COR-L47 (cell line): ENCODE measurements at places on chromosomes 6 and 20.

- DNase-seq, result no peak
Measured at GRCh38 chr6:42690151-42690702, 32.2 kb downstream of the PRPH2 start.

GRCh38 chr6:105783333-105783935 lies 302.7 kb upstream of the PRDM1 start:
- no peak for DNase-seq

- DNase-seq, result no peak
Measured at GRCh38 chr6:31083742-31084354, 28.5 kb downstream of the C6orf15 start.

GRCh38 chr6:81491454-81492101 lies 260.9 kb downstream of the TENT5A start:
- no peak for DNase-seq

GRCh38 chr6:70838907-70839285 lies 118.0 kb downstream of the B3GAT2 start:
- DNase-seq, result no peak

DNA sequence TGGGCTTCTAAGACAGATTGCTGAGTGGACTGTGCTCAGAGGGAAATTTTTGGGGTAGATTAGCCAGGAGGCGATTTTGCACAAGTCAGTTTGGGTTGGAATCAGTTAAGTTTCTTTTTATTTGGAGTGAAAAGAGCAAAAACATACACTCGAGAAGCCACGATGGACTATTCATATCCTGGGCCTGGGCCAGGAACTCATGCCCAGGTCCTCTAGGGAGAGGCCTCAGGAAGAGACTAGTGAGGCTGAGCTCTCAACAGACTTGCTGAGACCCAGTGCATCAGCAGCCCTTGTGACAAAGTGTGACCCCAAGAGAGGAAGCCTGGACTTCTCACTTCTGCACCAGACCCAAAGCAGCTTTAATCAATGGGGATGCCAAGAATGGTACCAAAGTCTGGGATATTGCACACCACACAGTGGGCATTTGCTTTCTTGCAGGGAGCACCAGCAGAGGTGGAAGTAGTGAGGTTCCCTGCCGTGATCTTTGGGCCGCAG lies 61.6 kb upstream of the MAFB start:
- no peak for DNase-seq

DNA sequence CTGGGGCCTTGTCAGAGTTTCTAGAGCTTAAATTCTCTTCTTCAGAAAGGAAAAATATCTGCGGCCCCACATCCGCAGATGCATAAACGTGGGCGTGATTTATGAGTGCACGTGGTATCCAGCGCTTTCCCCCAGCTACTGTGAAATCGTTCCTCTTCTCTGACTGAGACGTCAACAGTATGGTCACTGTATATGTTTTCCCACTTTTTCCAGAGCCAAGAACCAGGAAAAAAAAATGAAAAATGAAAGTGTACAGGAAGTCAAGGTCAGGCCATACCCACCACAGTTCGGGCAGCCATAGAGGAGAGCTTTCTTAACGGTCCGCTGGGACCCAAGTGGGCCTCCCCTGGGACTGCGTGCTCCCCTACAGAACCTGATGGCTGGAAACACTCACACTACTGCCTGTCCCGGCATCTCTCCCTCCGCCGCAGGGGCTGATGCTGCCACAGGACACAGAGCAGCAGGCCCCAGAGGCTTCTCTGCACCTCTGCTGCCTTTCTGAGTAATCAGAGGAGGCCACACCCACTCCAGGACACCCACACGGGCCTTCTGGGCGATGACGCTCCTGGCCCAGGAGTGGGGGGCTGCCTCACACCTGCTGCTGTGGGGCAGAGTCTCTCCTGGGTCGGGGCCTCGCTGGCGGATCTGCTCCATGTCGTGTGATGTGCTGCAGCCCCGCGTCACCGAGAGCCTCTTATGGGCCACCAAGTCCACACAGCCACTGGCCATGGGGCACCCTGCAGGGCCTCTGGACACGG lies 16.4 kb upstream of the STX16 start:
- no peak for DNase-seq

DNA sequence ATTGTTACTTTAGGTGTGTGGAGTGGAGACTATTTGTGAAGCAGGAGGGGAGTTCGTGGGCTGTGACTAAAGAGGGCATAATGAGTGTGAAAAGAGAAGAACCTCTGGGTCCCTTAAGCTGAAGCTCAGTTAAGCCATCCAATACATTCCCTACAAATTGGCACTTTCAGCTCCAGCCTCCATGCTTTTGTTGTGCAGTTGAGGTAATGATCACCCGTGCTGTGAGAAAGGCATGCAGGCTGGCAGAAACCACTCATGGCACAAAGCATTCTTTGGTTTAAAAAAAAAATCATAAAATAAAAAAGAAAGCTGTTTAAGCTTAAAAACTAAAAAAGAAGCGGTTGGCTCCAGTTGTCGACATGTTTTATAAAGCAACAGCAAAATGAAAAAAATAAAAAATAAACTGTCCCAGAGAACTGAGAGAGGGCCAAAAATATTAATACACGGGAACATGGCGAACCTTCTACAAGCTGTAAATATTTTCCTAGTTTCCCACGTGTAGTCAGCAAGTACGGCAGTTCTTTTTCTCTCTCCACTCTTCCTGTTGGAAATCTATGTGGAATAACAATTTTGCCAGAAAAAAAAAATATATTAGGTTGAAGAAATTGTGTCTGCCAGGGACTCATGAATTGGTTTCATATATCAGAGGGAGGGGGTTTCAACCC lies 82.2 kb downstream of the ANKRD60 start:
- DNase-seq, result no peak

- DNase-seq, result peak; percentile 39
Measured at GRCh38 chr6:82073484-82073883, 174.1 kb downstream of the IBTK start.

GRCh38 chr6:119243657-119244056 lies 105.9 kb downstream of the MAN1A1 start:
- no peak for DNase-seq

GRCh38 chr6:160030103-160030502 lies 61.2 kb downstream of the IGF2R start:
- DNase-seq, result no peak

GRCh38 chr6:11724286-11724685 lies 54.3 kb downstream of the ADTRP start:
- no peak for DNase-seq

DNA sequence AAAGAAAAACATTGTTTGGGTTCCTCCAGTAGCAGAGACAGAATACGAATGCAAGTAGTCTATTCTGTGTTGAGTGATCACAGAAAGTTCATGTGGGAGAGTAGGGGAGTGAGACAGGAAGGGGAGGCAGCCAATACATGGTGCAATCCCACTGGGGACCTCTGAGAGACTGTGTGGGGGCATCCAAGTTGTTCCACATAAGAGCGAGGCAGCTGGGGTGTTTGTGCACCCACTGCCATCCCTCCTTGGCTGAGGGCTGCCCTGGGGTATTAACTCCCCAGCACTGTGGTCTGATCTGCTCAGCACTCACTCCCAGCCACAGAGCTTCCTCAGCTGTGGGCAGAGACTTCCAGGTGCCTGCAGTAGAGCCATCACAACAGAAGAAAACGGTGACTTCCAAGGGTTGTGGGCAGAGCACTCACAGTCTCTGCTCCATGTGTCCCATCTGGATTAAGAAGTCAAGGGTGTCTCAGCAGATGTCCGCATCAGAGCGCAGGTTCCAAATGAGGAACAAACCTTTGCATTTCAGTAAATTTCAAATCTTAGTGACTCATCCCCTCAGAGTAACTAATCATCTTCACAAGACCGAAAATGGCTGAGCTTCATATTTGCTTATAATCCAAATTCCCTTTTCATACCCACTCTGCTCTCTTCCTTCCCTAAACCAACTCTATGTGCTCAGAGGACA lies 101.9 kb upstream of the NAA20 start:
- no peak for DNase-seq

GRCh38 chr20:54382419-54382818 lies 93.0 kb upstream of the DOK5 start:
- no peak for DNase-seq

DNA sequence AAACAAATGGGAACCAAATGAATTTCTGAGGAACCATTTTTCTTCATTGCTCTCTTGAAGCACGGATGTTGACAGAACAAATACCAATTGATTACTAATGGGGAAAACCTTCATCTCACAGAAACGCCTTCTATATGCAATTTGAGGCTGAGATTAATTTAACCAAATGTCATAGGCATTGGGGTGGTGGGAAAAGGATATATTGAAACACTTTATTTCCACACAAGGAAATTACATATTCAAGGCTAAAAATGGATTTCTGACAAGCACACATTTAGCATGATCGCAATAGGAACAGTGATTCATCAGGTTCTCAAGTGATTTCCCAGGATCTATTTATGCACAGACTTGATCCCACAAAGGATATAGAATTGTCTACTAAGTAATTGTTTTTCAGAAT lies 88.9 kb downstream of the COL12A1 start:
- no peak for DNase-seq

DNA sequence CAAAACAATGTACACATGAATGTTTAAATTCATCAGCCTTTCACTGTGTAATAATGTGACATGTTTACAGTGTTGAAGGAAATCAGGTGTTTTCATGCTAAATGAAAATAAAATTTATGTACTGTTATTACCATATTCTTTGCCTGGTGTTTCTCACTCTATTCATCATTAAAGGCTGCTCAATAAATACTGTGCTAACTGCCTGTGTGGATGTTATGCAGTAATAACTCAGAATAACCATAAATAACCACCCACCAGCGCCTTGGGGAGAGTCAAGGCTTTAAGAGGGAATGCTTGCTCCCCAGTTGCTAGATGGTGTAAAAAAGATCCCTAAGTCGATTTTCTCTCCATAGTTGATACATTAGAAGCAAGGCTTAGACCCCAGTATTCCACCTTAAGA lies 299.9 kb downstream of the EYA4 start:
- DNase-seq, result no peak

GRCh38 chr6:141309295-141309694 lies 823.4 kb upstream of the GJE1 start:
- no peak for DNase-seq

DNA sequence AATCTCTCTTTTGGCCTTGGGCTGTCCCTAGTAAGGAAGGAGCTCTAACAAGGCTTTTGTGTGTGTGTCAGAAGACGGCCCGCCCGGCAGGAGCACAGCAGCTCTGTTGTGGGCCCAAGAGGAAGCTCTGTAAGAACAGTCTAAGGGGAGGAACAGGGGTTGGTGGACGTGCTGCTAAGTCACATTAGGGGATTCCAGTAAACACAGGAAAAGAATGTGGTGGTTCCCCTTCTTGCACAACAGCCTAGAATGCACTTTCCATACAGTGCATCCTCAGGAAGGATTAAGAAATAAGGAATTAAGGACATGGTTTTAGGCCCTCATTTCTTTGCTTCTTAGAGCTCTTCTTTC lies 114.5 kb downstream of the RNF144B start:
- DNase-seq, result no peak

DNA sequence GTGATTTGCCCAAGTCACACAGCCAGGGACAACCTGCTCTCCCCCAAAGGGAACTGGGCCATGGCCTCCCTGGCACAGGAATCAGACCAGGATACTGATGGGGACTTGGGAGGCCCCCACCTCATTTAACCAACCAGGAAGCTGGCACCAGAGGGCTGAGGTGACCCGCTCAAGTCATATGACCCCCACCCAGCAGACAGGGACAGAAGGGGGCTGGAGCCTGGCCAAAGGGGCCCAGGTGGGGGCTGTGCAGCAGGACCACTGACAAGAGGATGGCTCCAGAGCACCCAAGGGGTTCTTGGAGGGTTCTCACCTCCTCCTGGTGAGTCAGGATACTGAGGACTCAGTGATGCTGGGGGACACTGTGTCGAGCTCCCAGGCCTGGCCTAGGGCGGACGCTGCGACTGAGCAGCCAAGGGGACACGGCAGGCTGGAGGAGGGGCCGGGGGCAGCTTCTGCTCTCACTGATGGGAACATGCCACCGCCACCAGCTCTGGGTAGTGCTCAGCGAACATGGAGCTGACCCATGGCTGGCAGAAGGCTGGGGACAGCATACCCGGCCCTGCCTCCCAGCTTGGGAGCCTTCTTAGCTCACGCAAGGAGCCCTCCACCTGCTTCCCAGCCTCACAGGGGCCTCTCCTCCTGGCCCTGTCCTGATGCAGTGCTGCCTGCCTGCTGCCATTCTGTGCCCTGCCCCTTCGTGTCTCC lies 1.2 kb downstream of the CST7 start:
- DNase-seq, result no peak

DNA sequence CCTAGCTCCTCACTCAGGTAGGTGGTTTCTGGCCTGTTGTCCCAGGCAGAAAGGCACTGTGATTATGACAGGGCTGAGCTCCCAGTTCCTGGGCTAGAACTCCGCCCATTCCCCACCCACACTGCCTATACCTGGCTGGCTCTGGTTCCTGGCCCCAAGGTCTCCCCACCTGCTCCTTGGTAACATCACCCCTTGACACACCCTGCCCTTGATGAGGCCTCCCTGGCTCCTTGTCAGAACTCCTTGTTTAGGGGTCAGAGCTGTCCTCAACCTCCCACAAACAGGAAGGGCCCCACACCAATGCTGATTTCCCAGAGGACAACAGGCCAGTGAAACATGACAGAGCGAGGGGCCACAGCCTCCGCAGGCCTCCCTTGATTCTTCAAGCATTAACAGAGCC lies 15.5 kb upstream of the MYMX start:
- no peak for DNase-seq

DNA sequence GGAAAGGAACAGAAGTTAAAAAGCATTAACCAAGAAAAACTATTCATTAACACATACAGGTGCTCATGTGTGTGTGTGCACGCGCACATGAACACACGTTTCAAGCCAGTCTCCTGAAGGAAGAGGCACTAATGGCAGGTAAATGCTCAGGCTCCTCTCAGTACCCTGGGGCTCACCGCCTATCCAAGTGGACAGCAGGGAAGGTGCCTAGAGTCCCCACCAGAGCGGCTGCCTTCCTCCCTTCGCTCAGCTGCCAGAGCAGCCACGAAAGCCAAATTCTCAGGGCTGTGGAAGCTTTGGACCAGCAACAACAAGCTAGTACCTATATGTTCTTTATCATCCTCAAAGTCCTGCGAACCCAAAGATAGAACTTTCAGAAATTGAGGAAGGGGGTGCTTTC lies 42.6 kb downstream of the PLCG1 start:
- no peak for DNase-seq

DNA sequence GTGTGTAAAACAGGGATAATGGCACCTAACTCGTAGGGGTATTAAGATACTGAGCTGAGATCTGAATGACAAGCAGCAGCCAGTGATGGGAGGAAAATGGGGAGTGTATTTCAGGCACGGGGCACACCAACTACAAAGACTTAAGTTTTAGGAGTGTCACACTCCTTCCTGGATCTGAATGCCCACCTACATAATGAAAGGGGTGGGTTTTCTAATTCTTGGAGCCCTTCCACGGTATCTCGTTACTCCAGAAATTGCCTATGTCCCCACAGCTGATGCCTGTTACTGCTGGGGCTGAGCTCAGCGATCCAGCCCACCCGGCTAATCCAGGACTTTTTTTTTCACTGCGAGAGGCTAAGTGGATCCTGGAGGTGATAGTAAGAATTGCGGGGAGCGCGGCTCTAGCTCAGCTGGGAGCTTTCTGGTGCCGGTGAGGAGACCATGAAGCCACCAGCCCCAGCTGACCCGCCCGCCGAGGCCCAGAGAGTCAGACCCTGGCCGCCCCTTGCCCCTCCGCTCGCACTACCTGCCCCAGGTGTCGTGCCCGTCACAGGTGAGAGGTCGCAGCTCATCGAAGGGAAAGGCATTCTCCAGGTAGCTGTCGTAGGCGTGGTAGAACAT lies 727 bp downstream of the EDEM2 start:
- DNase-seq, result peak; percentile 11

GRCh38 chr6:85400331-85400730 lies 49.6 kb upstream of the NT5E start:
- no peak for DNase-seq

GRCh38 chr6:165762876-165763275 lies 99.8 kb upstream of the PDE10A start:
- DNase-seq, result no peak
